Activated CD4-positive, alpha-beta T cell treated with anti-CD3 and anti-CD28 coated beads for 36 hours (primary cell): ENCODE measurements at places on chromosomes 16 and 17. TPM values are rescaled to one million over a fixed set of nuclear protein-coding genes. Genes with fewer than 3 reads are reported as not detected.

Gene CES3
- total RNA-seq: 1.6 TPM

Gene GPRC5B
- 0.11 TPM for total RNA-seq

Gene PLCG2
- 7.6 TPM for total RNA-seq

Gene CFAP97D1
- total RNA-seq: not detected

Gene TBC1D3E
- not detected for total RNA-seq

Gene CACNG3
- not detected for total RNA-seq

Gene NOTUM
- 0.97 TPM for total RNA-seq

Gene TOM1L1
- total RNA-seq: 2.0 TPM

Gene CACNG5
- not detected for total RNA-seq

Gene KRT33A
- total RNA-seq: not detected

- DNase-seq: peak; percentile 58
Measured at GRCh38 chr16:526181-527014, 1.1 kb upstream of the CAPN15 start.

DNA sequence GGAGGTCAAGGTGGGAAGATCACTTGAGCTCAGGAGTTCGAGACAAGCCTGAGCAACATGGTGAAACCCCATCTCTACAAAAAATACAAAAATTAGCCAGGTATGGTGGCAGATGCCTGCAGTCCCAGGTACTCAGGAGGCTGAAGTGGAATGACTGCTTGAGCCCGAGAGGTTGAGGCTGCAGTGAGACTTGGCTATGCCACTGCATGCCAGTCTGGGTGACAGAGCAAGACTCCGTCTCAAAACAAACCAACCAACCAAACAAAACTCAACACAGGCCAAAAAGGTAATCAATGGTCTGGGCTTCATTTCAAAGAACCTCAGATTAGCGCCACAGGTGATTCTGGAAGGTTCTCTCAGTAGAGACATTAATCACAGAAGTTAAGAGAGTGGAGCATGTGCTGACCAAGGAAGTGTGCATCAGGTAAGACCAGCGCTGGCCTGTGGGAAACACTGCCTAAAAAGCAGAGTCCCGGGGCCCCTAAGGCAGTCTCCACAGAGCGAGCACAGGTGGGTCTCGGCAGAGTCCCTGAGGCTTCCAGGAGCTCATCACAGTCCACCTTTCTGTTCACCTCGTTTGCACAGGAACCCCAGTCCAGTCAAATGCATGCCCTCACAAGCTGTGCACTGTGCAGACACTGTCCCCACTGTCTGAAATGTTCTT lies 71.5 kb upstream of the TRAP1 start:
- no peak for DNase-seq

- no peak for DNase-seq
Measured at GRCh38 chr16:119835-120491, 18.5 kb downstream of the NPRL3 start.

- DNase-seq: no peak
Measured at GRCh38 chr16:57798267-57798810, 4.0 kb downstream of the KIFC3 start.

- no peak for DNase-seq
Measured at GRCh38 chr17:80724775-80725266, 180.2 kb downstream of the RPTOR start.

DNA sequence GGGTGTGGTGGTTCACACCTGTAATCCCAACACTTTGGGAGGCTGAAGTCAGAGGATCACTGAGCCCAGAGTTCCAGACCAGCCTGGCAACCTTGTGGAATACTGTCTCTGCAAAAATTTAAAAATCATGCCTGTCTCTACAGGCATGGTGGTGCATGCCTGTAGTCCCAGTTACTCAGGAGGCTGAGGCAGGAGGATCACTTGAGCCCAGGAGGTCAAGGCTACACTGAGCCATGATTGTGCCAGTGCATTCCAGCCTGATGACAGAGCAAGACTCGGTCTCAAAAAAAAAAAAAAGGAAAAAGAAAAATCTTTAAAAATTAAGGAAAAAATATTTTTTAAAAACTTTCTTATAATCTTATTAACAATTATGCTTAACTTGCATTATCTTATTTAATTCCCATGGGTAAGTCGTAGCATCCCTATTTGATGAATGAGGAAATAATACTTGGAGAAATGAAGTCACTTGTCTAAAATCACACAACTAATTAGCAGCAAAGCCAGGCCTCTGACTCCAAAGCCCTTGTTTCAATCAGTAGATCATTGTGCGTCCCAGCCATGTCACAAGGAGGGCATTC lies 13.6 kb downstream of the MFSD11 start:
- no peak for DNase-seq

GRCh38 chr16:84359326-84359725 lies 9.0 kb upstream of the ATP2C2 start:
- no peak for DNase-seq

DNA sequence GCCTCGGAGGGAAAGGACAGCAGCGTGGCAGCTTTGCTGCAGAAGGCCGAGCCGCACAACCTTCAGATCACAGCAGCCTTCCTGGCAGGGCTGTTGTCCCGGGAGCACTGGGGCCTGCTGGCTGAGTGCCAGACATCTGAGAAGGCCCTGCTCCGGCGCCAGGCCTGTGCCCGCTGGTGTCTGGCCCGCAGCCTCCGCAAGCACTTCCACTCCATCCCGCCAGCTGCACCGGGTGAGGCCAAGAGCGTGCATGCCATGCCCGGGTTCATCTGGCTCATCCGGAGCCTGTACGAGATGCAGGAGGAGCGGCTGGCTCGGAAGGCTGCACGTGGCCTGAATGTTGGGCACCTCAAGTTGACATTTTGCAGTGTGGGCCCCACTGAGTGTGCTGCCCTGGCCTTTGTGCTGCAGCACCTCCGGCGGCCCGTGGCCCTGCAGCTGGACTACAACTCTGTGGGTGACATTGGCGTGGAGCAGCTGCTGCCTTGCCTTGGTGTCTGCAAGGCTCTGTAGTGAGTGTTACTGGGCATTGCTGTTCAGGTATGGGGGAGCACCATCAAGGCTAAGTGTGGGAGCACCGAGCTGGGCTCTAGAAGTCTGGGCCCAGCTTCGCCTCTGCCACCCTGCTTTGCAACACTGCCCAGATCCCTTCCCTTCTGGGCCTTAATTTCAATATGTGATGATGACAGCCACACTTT lies 18.6 kb downstream of the NOD2 start:
- DNase-seq: no peak

DNA sequence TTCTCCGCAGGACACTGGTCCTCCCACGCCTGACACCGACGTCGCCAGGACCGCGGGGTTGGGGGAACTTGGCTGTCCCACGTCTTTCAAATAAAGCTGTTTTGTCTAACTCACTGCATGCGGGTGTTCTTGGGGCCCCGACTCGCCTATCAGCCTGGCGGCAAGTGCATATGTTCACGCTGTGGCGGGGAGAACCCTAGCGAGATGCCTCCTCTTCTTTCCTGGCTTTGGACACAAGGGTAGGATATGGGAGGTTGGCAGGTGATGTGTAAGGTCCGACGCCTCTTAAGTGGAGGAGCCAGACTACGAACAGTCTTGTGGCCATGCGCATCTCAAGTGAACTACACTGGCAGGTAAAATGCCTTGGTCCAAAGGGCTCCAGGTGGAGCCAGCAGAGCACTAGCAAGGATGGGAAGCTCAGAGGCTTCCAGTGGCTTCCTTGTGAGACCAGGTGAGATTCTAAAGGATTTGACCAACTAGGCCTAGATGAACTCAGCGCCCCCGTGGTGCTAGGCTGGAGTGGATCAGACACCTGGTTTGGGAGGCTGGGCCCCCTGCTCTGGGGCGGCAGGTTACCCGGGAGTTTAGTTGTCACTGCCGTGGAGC lies 873 bp upstream of the RPS2 start:
- DNase-seq: no peak

GRCh38 chr16:27107185-27107592 lies 40.5 kb downstream of the C16orf82 start:
- no peak for DNase-seq

DNA sequence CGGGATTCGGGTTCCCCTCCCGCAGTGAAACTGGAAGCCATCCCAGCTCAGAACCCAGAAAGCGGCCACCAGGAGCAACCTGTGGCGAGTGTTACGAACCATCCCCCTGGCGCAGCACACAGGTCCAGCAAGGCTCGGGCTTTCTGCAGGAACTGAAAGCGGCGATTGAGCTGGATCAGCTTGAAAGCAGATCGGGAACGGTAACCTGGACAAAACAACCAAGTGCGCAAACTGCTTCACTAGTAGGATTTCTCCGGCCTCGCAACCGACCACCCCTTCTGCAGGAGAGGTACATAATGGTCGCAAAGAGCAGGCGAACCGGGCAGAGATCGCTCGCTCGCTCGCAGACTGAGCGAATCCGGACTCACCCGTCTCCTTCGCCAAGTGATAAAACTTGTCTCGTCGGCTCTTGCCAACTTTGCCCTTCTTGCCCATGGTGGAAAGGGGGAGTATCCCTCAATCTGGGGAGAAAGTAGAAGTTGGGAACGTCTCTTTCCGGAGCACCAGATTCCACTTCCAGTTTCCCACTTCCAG lies 696 bp upstream of the PSMC5 start:
- no peak for DNase-seq

DNA sequence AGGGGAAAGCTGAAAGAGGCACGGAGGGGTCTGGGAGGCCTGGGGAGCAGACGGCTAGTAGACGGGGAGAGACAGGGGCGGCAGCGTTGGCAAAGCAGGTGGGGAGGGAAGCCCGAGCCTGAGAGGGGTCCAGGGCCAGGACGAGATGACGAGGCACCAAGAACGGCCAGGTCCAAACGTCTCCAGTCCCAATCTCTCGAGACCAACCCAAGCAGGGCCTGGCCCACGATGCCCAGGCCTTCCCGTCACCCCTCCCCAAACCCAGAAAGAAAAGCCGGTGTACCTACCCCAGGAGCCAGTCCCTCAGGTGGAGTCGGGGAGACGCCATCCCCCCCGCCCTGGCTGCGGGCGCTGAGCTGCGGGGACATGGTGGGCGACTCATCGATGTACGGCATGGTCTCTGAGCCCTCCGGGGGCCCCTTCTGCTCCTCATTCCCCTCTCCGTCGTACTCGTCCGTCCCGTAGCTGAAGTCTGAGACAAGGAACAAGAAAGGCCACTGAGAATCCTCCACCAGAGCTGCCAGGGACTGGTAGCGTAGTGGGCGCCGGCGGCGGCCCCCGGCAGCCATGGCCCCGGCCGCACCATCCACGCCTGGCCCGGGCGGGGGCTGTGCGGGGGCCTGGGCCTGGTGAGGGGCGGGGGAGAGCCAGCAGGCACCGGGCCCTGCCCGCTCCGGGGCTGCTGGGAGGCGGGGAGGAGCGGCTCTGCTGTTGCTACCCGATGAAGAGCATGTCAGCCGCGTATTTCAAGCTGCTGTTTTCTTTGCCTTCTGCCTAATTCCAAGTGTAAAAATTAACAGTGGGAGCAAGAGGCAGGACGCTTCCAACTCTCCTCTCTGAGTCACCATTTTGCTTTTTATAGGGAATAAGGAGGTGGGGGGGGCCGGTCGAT lies 54.6 kb downstream of the ABR start:
- no peak for DNase-seq

DNA sequence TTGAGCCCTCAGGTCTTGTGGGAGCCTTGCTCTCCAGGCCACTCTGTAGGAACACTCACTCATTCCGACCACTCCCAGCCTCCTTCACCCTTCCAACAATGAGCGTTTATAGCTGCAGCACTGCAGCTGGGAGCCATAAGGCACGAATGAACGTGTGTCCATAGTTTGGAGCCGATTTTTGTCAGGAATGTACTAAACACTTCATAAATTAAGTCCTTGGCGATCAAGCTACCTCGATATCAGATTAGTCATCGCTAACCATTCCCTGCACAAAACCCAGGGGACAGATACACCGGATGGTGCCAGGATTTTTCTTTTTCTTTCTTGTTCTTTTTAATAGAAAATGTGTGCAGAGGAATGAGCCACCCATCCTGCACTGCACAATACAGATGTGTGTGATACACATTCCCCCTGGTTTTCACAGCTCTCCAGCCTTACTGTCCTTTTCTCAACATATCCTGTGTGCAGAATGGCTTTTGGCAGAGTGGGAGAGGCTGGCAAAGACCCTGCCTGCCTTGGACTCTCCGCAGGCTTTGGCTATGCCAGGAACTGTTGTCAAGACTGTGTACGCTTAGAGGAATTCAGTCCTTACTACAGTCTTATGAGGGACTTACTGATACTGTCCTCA lies 68.4 kb upstream of the ELAC2 start:
- DNase-seq: no peak

GRCh38 chr16:9112166-9112843 lies 20.9 kb downstream of the HAPSTR1 start:
- no peak for DNase-seq

DNA sequence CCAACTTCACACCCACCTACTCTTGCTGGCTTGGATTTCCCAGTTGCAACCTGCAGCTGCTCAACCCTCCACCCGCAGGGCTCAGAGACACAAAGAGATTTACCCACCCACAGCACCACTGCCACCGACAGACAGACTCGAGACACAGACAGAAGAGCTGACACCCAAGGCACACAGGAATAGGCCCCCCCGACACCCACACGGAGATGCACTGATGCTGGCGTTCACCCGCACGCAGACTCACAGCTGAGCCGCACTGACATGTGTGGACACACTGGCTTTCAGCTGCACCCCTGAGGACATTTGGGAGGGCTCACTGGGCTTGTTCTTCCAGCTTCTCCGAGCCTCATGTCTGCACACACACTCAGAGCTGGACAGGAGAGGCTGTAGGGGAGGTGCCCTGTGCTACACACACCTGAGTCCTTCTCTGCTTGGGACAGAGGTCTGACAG lies 8.2 kb downstream of the STX1B start:
- no peak for DNase-seq

DNA sequence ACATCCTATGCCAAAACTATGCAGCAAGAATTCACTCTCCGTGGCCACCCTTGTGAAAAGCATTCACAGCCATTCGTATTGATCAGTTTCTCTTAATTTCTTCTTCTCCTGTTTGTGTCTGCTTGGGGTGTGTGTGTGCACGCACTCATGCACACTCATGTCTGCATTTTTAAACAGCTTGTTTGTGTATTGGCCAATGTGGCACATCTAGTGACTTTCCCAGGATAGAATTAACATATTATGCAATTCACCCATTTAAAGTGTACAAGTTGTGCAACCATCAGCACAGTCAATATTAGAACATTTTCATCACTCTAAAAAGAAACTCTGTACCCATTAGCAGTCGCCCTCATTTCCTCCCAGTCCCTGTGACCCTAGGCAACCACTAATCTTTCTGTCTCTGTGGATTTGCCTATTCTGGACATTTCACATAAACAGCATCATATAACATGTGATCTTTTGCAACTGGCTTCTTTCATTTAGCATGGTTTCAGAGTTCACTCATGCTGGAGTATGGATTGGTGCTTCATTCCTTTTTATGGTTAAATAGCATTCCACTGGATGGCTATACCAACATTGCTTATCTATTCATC lies 20.1 kb downstream of the IRX3 start:
- no peak for DNase-seq

DNA sequence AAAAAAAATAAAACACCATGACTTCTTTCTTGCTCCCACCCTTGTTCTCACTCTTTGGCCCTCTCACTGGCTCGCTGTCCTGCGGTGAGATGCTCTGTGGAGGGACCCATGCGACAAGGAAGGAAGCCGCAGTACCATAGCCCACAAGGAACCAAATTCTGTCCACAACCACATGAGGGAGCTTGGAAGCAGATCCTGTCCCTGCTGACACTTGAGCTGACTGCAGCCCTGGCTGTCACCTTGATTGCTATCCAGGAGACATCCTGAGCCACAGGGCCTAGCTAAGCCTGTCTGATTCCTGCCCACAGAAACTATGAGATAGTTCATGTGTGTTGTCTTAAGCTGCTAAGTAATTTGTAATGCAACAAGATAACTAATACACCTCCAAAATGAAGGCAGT lies 4.8 kb upstream of the MT2A start:
- DNase-seq: peak; percentile 45

- no peak for DNase-seq
Measured at GRCh38 chr17:57518587-57519581, 226.2 kb downstream of the CCDC182 start.
